HFFc6 (cell line): ENCODE measurements at places on chromosomes 5 and 9.

DNA sequence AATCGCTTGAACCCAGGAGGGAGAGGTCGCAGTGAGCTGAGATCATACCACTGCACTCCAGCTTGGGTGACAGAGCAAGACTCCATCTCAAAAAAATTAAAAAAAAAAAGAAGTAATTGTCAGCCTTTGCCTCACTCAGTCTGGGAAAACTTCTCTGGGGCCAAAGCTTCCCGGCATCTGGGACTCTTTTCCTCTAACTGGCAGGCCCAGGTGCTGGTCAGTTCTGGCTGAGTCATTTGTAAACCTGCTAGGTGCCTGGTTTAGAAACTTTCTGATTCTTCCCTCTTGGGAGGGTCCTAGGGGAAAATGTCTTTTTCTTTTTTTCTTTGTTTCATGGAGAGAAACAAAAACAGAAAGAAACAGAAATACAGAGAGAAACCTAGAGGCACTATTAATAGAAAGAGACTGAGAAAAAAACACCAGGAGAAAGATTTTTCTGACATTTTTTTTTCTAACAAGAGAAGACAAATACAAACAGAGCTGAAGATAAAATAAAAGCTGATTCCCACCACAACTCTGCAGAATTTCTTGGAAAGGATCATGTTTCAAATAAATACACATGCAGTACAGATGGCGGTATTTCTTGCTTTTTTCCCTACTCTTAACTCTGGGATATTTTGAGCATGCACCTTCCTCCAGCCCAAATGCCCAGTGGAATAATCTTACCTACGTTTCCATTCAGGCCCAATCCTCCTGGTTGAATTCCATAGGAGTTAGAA lies 22.1 kb upstream of the UBAP2 start:
- DNase-seq = no peak

GRCh38 chr9:5800969-5801738 lies 31.8 kb downstream of the ERMP1 start:
- no peak for DNase-seq

DNA sequence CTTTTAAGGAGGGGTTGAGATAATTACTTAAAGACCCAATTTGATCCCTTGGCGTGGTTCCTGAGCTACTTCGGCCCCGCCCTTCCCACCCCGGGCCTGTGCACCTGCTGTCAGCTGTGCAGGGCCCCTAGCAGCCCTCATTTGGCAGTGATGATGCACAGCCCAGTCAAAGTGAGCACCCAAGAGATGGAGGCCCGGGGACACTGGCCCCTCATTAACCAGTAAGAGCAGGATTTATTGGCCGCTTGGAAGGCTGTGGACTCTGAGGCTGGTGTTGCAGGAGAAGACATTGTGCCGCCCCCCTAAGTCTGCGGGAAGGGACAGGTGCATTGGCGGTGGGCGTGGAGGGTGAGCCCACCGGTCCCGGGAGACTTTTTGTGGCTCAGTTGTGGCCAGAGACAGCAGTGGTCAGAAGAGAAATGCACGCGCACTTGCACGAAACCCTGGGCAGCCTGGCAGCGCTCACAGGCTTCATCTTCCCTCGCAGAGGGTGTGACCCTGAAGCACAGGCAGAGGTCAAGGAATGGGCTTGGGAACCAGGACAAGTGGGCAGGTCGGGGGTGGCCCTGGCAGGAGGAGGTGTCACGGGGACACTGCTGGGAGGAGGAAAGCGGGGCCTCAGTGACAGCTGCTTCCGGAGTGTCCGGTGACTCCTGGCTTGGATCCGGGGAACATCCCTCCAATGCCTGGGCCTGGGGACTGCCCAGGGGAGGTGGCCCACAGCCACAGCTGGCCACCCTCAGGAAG lies 74.0 kb upstream of the RXRA start:
- no peak for DNase-seq

DNA sequence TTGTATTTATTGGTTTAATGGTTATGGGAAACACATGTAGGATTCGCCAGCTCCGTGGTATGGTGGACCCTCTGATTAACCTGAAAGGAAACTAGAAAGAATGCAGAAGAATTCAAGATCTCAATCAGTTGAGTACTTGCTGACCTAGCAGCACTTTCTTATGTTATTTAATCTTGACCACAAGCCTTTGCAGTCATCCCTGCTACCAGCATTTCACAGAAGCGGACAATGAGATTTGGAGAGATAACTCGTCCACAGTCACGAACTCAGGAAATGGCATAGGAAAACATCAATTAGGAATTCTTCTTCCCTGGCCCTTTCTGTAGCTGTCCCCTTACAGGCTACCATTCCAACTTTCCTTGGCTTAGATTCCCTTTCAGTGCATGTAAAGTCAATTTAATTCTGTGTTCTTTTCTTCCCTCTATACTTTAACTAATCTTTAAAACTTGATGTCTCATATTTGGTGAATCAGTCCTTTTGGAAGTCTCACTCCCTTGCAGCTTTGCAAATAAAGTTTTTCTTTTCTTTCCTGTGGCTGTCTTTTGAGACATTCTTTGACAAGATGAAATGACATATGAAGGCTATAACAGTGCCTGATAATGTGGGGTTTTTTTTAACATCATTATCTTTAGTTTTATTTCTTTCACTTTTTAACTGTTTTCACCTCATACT lies 1.3 kb upstream of the SLC44A1 start:
- DNase-seq = peak; percentile 96

- no peak for DNase-seq
These were observed 166.4 kb downstream of the PRR16 start for GRCh38 chr5:120630550-120630949.
